HS-5 (cell line): ENCODE measurements at places on chromosomes 7 and 10.

GRCh38 chr10:101234333-101234732, 5.1 kb upstream of the LBX1 start:
- no peak for DNase-seq

GRCh38 chr7:157555313-157555712, 218.5 kb downstream of the DNAJB6 start:
- no peak for DNase-seq

DNA sequence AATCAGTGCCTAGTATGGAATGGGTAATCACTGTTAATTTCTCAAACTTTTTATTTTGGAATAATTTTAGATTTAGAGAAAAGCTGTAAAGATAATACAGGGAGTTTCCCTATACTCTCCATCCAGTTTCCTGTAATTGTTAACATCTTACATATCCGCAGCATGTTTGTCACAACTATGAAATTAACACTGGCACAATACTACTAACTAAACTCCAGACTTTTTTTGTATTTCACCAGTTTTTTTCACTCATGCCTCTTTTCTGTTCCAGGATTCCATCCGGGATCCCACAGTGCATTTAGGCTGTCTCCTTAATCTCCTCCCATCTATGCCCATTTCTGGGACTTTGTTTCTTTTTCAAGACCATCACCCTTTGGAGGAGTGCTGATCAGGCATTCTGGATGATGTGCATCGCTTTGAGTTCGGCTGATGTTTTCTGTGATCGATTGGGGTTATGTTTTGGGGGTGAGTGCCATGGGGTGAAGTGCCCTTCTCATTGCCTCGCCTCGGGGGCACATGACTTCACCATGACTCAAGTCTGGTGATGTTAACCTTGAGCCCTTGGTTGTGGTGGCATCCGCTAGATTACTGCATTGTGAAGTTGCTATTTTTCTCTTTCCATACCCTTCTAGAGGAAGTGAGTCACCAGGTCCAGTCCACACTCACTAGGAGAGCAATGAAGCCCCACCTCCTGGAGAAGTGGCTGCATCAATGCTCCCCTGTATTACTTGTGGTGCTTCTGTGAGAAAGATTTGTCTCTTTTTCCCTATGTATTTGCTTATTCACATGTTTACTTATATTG, 43.9 kb upstream of the GRB10 start:
- peak; percentile 85 for DNase-seq

DNA sequence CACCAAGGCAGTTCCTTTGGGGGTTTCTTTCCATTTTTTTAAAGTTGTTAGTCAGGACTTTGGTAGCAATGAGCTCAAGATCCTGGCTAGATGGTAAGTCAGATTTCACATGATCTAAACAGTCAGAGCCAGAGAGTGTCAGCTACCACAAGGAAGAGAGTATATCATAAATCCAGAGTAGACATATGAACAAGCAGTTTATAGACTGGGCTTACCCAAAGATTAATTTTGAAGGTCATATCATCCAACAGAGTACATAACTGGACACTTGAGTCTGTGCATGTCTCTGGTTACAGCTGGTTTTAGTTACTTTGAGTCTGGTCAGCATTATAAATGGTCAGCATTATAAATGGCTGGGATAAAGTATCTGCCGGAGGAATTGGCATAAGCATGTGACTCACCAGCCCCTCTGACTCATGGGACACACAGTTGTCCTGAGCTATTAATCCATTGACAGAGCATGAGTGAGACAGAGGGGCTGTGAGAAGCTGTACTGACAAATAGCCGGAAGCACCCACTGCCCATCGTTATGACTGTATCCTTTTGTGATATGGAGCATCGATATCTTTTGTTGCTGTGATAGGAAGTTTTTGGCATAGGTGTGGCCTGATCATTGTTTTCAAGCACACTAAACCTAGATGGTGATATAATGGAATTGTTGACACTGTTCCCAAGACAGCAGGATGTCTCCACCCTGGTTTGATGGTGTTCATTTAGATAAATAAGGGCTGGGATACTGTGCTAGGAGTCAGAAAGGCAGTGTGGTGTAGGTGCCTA, 19.3 kb downstream of the PPP1R3C start:
- peak; percentile 97 for DNase-seq
